Left forelimb (tissue), 1 donor: ENCODE measurements at places on chromosomes 2 and 18.

DNA sequence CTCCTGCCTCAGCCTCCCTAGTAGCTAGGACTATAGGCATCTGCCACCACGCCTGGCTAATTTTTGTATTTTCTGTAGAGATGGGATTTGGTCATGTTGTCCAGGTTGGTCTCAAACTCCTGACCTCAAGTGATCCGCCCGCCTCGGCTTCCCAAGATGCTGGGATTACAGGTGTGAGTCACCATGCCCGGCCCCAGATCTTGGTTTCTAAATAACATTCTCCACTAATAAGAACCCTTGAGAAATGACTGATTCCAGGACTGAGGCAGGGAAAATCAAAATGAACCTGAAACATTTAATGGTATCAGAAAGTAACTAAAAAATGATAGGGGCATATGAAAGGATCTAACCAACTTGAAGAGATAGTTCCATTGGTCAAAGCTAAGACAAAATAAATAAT, 34.0 kb downstream of the BMPR2 start:
- no peak for DNase-seq

DNA sequence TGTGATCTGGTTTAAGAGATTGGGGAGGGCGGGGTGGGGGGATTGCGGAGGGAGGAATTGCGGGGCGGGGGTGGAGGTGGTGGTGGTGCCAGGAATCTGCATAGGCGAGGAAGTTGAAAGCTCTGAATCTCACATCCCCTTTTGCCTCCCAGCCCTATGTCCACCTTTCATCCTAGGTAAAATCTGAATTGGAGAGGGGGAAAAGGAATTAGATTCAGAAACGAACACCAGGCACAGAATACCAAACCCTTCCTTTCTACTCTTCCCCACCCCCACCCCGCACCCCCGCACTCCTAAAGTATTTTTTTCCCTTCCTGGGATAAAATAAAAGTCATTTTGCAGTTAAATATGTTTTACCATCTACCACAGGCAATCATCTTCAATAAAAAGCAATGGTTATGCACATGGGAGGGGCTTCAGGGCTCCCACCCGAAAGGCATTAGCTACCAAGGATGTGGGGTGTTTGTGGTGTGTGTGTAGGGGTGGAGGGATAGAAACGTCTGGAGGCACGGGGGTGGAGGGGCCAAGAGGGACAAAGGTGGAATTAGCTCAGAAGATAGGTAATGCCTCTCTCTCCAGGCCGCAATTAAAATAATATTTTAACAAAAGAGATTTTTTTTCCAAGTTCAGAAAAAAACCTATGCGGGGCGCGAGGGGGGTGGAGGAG, 1.8 kb downstream of the IGFBP5 start:
- DNase-seq = no peak

- DNase-seq = no peak
Measured at GRCh38 chr2:7835693-7836680, 845.9 kb upstream of the ID2 start.

DNA sequence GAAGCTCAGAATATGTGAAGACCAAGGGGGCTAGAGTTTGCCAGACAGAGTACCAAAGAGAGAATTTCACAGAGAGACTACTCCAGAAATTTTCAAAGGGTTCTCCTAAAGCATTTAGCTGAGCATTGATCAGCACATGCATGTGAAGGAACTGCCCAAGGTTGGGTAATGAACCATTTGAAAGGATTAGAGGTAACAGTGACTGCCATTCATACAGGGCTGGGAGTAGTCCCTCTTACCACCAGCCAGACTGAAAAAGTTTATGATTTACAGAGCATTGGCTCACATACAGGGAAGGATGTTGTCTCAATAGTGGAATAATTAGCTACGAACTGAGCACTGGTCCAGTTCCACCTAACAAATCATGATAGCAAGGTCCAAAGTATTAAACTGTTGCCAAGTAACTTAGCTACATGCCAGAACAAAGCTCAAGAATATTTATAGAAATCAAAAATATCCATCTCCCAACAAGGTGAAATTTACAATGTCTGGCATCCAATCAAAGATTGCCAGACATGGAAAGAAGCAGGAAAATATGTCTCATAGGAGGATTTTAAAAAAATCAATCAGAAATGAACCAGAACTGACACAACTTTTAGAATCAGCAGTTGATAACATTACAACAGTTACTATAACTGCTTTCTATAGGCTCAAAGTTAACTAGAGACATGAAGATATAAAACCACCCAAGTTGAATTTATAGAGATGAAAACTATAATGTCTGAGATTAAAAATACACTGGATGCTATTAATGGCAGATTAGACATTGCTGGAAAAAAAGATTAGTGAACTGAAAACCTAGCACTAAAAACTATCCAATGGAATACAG, 25.7 kb upstream of the RNF103 start:
- no peak for DNase-seq

DNA sequence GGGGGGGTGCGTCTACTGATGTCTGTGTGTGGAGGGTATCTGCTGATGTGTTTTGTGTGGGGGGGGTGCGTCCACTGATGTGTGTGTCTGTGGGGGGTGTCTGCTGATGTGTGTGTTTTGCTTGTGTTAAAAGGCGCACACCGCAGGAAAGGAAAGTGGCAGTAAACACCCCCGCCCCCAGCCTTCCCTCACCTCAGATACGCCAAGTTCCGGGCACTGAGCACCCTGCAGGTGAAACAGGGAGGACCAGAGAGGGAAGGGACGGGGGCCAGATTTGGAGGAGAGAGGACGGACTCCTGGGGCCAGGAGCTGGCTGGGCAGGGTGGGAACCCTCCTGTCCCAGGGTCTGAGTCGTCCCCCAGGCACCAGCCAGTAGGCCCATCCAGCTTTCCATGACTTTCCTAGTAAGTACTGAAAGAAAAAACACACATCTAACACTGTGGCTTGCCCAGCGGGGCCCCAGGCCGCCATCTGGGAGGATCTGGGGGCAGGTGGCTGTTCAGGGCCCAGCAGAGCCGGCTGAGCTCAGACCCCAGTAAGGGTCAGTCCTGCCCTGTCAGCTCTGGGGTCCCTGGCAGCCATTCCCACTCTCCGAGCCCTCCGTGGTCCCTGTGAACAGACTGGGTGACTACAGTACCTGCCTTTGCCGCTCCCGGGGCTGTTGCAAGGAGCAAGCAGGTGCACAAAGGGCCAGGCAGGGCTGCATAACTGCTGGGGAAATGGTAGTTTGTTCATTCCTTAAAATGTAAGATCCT, 126.9 kb downstream of the NFATC1 start:
- peak; percentile 57 for DNase-seq

GRCh38 chr2:4499316-4500030, 796.1 kb downstream of the DCDC2C start:
- DNase-seq = no peak

DNA sequence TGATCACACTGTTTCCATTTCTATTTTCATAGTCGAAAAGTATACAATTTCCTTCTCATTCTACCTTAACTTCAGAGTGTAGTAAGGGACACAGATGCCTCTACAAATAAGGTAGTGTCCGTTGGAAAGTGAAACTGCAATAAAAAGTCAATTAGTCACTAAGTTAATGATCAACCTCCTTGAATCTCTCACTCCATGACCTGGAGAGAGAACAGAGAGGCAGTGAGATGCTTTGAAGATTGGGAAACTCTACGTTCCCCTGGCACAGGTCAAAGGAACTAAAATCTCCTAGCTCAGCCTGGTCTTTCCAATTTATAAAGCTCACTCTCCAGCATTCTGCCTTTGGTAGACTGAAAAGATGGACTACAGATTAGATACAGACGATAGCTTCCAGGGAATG, 153.8 kb upstream of the ACAA2 start:
- no peak for DNase-seq

DNA sequence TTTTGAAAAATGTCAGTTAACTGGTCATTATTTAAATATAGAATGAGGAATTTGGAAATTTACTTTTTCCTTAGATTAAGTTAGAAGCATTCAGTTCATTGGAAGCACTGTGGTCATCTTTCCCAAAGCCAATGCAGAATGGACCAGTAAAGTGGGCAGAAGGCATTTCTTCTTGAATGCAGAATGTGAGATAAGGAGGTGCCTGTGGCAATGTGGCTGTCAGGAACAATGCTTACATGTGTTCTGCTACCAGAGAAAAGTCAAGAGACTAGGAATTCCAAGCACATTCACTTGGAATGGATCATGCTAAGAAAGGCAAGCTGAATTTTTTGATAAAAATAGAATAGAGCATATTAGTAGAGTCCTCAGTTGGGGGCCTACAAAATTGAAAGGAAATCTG, 295.0 kb upstream of the KCNH7 start:
- no peak for DNase-seq

- no peak for DNase-seq
Measured at GRCh38 chr2:21317131-21317530, 193.4 kb downstream of the TDRD15 start.

- no peak for DNase-seq
Measured at GRCh38 chr18:7454429-7454828, 112.7 kb upstream of the PTPRM start.

DNA sequence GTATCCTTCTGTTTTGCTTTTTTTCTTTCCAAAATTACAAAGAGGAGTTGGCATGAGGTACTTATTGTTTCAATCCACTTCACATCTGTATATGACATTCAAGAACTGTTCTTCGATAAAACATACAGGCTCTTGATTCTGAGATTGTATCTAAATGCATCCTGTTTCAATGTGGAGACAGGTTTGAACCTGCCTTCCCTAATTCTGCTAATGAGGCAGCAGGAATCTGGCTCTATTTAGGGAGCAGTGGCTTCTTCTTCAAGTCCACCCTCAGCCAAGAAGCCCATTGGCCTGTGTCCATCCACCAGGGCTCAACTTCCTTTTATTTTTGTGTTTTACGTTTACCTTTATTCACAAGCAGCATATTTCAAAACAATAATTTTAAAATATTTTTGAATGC, 84.8 kb upstream of the PIK3C3 start:
- DNase-seq = no peak

DNA sequence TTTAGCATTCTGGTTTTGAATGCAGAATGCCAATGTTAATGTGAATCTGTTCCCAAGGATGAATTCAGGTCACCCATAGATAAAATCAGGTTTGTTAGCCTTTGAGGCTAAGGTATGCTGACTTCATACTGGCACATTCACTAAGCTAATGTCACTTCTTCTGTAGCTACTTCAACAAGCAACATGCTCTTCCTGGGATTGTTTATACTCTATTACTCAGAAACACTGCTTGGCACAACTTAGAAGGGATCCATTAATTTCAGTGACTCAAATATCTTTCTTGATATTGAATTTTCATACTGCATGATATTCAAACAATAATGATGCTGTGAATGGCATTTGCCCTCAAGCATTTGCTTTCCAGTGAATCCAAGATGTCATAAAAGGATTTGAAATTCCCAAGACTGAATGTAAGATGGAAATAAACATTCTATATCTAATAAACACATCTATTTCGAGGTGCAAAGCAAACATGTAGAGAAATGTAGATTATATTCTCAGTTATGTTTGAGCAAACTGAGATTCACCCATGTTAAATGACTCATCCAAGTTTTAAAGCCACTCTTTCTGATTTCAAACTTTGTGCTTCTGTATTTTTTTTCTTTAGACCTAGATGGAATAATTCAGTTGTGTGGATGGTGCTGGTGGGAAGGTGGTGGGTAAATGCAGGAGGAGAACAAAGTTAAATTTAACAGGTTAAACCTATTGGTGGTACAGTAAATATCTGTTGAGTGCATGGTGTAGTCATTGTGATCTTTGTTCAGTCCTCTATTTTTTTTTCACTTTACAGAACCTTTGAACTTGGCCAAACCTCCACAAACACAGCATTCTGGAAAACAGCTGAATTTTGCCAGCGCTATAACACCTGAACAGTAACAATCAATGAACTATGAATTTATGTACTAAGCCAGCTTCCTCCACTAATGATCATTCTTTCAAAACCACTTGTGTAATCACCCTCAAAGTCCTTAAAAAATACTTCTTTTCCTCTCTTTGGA, 162.1 kb upstream of the XIRP2 start:
- DNase-seq = no peak

- DNase-seq = no peak
Measured at GRCh38 chr18:5521000-5521399, 22.8 kb downstream of the EPB41L3 start.

- no peak for DNase-seq
Measured at GRCh38 chr18:36186461-36187192, 670 bp upstream of the MOCOS start.

DNA sequence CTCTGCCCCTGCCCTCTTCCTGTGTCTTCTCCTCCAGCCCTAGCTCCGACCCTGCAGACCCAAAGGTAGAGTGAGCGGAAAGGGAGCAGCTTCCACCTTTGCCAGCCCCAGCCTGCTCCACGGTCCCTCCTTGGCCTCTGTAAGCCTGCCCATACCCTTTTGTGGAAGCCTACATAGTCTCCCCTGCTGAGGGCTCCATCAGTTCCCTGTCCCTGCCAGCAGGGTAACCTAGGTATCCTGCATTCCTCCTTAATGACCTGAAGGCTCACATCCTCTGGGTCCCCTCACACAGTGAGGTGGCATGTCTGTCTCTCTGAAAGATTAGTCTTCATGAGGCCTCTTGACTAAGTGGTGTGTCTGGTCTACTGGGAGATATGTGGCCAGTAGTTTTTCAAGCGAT, 20.5 kb upstream of the ACKR3 start:
- DNase-seq = no peak

DNA sequence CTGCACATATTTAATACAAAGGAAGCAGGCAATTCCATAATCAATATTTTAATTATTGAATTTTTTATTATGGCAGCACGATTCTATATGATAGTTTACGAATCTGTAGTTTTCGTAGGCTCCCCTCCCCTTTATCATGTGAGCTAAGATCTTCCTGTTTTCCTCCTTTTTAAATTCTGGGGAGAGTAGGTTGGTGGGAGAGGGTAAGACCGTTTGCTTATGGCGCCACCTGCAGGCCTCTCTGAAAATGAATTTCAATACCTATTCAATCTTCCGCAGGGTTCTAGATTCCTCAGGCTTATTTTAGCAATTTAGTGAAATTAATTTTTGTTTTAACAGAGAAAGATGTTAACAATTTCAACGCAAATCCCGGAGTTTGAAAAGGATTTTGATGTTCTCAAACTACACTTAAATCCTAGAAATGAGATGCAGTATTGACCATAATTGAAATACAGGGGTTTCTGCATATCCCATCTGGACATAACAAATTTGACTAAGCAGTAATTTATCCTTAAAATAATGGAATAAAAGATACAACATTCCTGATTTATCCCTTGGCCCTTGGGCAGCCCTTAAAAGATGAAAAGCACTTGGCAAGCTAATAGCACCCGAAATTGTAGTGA, 12.8 kb upstream of the GBX2 start:
- peak; percentile 63 for DNase-seq

DNA sequence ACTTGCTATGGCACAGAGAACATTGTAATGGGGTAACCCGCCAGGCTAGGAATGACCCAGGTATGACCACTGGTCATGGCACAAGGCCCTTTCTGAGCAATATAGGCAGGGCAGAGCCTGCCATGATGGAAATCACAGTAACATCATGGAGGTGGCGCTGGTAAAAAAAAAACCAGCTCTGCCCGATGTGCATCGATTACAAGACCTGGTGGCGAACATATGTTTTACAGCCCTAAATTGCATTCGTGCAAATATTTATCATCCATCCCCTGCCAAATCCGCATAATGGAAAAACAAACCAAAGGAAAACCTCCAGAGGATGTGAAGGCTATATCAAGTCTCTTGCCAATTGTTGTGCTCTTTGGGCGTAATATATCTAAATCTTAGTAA, 60.6 kb downstream of the SEMA4F start:
- no peak for DNase-seq

GRCh38 chr2:53265544-53266299, 501.9 kb upstream of the CHAC2 start:
- DNase-seq = no peak

GRCh38 chr2:159326569-159327255, 40.2 kb upstream of the WDSUB1 start:
- no peak for DNase-seq
